GM23248 (cell line): ENCODE measurements at places on chromosomes 1 and 21. TPM values are rescaled to one million over a fixed set of nuclear protein-coding genes. Genes with fewer than 3 reads are reported as not detected.
A peak's percentile ranks its signal among the peaks of the same experiment; 100 is the strongest.

GRCh38 chr1:201077736-201078135 is 34.5 kb downstream of the CACNA1S start:
- DNase-seq: no peak

- no peak for DNase-seq
These were observed 619.3 kb downstream of the PTPRU start for GRCh38 chr1:29855561-29856160.

DNA sequence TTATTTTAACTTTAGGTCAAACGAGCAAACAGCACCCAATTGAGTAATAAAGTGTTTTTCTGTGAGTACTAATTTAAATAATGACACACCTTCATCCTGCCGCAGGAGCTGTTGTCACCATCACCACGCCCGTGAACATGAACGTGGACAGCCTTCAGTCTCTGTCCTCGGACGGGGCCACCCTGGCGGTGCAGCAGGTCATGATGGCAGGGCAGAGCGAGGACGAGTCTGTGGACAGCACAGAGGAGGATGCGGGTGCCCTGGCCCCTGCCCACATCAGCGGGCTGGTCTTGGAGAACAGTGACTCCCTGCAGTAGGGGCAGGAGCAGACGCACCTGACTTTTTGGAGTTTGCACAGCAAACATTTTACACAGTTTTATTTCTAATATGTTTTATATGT is 45.9 kb downstream of the CBS start:
- no peak for DNase-seq

Gene SPRR5
- not detected in 2 replicates for total RNA-seq

- no peak for DNase-seq
These were observed 10.2 kb downstream of the CD55 start for GRCh38 chr1:207331354-207332313.

- DNase-seq: no peak
These were observed 37.6 kb downstream of the FCRL2 start for GRCh38 chr1:157739229-157739901.

GRCh38 chr1:202966006-202966898 is 805 bp downstream of the CYB5R1 start:
- DNase-seq: peak; percentile 27

Gene CFAP107
- not detected in 2 replicates for total RNA-seq

Gene KIF2C
- total RNA-seq: 14.2 and 16.9 TPM in 2 replicates

GRCh38 chr1:24098943-24099638 is 12.8 kb downstream of the MYOM3 start:
- DNase-seq: no peak

- no peak for DNase-seq
These were observed 29.6 kb downstream of the ACOT11 start for GRCh38 chr1:54577612-54578011.

DNA sequence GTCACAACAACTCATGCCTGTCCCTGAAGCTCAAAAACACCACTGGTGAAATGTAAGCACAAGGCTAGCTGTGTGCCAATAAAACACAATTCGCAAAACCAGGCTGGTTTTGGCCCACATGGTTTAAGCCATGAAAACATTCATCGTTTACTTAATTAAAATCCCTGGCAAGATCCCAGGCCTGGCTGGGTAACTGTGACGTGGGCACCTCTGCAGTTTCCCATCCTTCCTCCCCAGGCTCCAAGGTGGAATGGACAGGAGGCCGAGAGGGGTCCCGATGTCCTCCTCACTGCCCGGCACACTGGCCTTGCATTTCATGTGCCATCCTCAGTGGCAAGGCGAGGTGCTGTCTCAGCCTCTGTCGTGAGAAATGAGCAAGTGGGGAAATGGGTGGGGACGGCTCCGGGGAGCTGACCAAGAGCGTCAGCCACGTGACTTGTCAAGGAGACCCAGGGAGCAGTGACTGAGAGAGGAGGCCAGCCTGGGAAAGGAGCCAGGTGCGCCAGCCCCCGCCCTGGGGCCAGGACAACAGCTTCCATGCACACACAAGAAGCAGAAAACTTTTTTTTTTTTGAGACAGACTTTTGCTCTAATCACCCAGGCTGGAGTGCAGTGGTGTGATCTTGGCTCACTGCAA is 153.1 kb upstream of the RAB4A start:
- peak; percentile 64 for DNase-seq

Gene VCAM1
- total RNA-seq: 1.4 and 3.8 TPM in 2 replicates

DNA sequence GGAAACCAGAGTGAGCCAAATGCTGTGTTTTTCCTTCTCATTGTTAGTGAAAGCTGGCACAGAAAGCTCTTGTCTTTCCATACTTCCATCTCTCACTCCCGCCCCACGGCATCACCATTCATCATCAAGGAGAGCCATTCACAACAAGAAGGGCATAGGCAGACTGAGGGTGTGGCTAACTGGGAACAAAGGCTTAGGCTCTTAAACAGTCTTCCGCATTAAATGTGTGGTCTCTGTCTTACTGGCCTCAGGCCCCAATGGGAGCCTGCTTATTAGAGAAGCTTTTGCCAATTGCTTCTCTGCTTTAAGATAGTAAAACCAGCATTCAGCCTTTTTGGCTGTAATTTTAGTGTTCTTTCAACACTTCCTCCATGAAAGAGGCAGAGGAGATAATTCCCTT is 51.4 kb downstream of the TNFSF18 start:
- DNase-seq: no peak

- peak; percentile 86 for DNase-seq
These were observed 15.3 kb downstream of the NAV1 start for GRCh38 chr1:201554190-201554600.

Gene ADCY10
- 0.11 TPM in 1 of 2 replicates, not detected in the other for total RNA-seq
